ENCODE measurements at places on chromosomes 7 and 10.
A peak's percentile ranks its signal among the peaks of the same experiment; 100 is the strongest.

GRCh38 chr7:33738260-33738935 lies 166.9 kb upstream of the BMPER start:
- no peaks in the 10 kb centered on the region for H3K27me3 ChIP-seq
- DNase-seq: no peak
- no peak overlapping the region for H3K4me3 ChIP-seq
- no peaks in the 10 kb centered on the region for H3K4me1 ChIP-seq
- no peaks in the 10 kb centered on the region for H3K36me3 ChIP-seq

DNA sequence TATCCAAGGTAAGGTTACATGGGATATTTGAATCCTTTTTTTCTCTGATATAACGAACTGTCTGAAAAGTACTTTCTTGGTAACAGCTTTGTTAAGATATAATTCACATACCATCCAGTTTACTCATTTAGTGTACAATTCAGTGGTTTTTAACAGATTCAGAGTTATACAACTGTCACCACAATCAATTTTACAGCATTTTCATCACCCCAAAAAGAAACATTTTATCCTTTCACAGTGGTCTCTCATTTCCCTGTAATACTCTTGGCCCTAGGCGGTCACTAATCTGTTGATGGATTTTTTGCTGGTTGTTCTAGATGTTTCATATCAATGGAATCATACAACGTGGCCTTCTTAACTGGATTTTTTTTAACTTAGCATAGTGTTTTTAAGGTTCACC lies 91.6 kb downstream of the GLCCI1 start:
- H3K4me1 ChIP-seq: no peaks in the 10 kb centered on the region
- no peaks in the 10 kb centered on the region for H3K27me3 ChIP-seq
- H3K36me3 ChIP-seq: no peaks in the 10 kb centered on the region

- H3K36me3 ChIP-seq: no peaks in the 10 kb centered on the region
- 0 out of 2 replicates have a peak, but pooled peaks cover 4% of the 10 kb centered on the region for H3K27me3 ChIP-seq
- no peaks in the 10 kb centered on the region for H3K4me1 ChIP-seq
- no peak overlapping the region for H3K4me3 ChIP-seq
These were observed 212.1 kb upstream of the PPP1R3A start for GRCh38 chr7:114130866-114131265.

DNA sequence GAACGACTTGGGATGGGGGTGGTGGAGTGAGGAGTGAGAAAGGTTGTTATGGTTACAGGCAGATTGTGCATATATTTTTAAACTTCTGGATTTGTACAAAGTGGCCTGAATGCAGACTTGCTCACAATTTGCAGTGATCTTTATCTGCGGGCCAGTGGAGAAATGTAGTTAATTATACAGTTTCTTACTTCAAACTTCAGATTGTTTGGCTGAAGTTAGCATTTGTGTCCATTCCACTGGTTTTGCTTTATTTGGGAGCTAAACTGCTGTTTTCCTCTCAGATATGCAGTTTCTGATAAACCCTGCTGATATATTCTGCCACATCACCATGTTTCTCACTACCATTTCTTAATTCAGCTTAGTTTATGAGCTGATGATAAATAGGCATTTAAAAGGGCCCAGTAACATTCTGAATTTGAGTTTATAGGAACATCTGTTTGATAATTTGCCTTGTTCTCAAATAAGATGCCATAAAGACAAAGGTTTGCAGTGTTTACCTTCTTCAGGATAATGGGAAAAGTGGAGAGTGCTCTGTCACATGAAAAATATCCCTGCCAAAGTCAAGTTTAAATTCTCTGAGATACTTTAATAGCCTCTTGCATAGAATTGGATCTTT lies 170.1 kb downstream of the ST7 start:
- no peak for DNase-seq
- H3K4me3 ChIP-seq: no peak overlapping the region
- H3K36me3 ChIP-seq: no peaks in the 10 kb centered on the region
- H3K27me3 ChIP-seq: no peaks in the 10 kb centered on the region

DNA sequence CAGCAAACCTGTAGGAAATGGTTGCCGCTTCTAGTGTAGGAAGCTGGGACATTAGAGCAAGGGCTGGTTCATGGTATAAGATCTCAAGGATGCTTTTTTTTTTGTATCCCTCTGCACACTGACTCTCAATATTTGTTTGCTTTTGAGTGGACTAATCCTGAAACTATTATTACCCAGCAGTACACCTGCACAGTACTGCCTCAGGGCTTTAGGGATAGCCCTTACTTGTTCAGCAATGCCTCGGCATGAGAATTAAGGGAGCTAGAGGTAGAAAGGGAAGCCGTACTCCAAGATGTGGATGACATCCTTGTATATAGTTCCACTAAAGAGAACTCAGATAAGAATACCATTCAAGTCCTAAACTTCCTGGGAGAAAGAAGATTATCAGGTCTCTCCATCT lies 70.5 kb downstream of the COPG2 start:
- H3K27me3 ChIP-seq: no peaks in the 10 kb centered on the region
- DNase-seq: no peak
- no peaks in the 10 kb centered on the region for H3K36me3 ChIP-seq
- H3K4me3 ChIP-seq: no peak overlapping the region
- no peak overlapping the region for H3K27ac ChIP-seq
- H3K4me1 ChIP-seq: no peaks in the 10 kb centered on the region

GRCh38 chr10:80856186-80856585 lies 318.5 kb downstream of the SH2D4B start:
- no peak for DNase-seq
- H3K36me3 ChIP-seq: no peaks in the 10 kb centered on the region
- no peaks in the 10 kb centered on the region for H3K27me3 ChIP-seq
- H3K4me3 ChIP-seq: no peak overlapping the region
- H3K4me1 ChIP-seq: no peaks in the 10 kb centered on the region

DNA sequence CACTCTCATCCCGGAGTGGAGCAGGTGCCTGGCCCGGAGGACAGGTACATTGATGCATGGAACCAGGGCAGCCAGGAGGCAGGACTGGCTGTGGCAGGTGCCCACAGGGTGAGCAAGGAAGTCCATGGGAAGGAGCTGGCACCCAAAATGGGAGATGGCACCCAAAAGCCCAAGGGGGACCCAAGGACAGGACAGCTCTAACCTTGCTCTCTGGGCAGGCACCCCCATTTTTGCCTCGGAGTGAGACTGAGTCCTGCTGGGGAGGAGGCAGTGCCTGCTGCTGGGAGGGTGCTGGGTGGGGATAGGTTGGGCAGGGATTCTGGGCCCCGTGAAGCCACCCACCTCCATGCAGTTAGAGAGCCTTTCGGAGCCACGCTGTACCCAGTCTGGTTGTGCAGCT lies 234.5 kb downstream of the TCERG1L start:
- H3K4me3 ChIP-seq: no peak overlapping the region
- H3K4me1 ChIP-seq: no peaks in the 10 kb centered on the region
- no peaks in the 10 kb centered on the region for H3K36me3 ChIP-seq
- no peak overlapping the region for H3K27ac ChIP-seq
- no peak for DNase-seq

- no peak overlapping the region for H3K4me3 ChIP-seq
- DNase-seq: peak; percentile 54
- H3K36me3 ChIP-seq: no peaks in the 10 kb centered on the region
- no peak overlapping the region for H3K27ac ChIP-seq
- H3K4me1 ChIP-seq: no peaks in the 10 kb centered on the region
These were observed 145.3 kb upstream of the PRSS1 start for GRCh38 chr7:142603870-142604448.

DNA sequence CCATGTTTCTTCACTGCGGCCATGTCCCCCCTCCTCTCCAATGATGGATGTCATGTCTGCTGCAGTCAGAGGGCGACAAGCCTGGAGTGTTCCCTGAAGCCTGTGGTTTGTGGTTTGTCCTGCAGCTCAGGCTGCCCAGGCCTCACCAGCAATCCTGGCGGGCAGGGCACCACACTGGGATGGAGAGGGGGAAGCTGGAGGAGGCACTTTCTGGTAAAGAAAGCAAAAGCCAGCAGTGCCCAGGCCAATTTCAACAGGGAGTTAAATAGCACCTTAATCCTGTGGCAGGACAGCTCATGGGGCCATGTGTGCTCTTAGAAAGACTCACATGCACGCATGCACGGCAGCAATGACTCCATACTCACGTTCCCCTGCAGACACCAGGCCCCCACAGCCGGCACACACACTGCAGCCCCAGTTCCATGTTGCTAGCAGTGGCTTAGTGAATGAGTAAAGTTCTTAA lies 158.3 kb downstream of the EGFR start:
- no peaks in the 10 kb centered on the region for H3K27me3 ChIP-seq
- no peak overlapping the region for H3K4me3 ChIP-seq
- no peak overlapping the region for H3K27ac ChIP-seq
- peaks cover 25% of the 10 kb centered on the region for H3K4me1 ChIP-seq
- no peak for DNase-seq

DNA sequence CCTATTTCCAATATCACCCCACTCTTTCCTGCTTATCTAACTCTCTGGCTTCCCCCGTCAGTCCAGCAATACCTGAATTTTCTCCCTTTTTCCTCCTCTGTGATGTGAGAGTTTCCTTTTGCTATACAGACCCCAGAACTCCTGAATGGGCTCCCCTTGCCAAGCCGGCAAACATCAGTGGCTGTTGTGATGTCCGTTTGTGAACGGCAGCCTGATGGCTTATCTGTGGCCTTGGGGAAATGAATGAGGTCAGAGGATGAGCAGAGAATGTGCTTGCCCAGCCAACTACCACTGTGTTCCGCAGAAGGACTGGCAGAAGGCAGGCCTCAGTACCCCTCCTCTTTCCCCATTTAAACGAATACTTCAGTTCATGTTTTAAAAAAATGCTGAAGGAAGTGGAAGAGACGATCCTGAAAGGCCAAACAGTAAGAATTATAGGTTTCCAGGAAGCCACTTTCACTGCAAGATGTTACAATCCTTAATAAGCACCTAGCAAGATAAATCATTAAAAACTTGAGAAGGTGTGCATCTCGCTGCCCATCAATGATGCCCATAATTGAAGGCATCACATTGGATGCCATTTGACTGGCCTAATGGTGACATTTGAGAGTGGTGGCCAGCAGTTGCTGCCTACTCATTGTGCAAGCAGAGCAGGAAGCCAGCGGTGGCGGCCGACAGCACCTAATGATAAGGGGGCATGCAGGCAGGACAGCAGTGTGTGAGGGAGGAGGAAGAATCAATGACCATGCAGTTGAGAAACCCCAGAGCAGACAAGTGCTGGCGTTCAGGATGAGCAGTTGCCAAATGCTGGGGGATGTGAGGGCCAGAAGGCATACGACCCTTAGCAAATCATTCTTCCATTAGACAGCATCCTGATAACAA lies 31.5 kb downstream of the SLC18A2 start:
- no peak overlapping the region for H3K27ac ChIP-seq
- no peaks in the 10 kb centered on the region for H3K27me3 ChIP-seq
- peaks cover 3% of the 10 kb centered on the region for H3K4me1 ChIP-seq
- no peak for DNase-seq
- no peak overlapping the region for H3K4me3 ChIP-seq
- H3K36me3 ChIP-seq: no peaks in the 10 kb centered on the region

DNA sequence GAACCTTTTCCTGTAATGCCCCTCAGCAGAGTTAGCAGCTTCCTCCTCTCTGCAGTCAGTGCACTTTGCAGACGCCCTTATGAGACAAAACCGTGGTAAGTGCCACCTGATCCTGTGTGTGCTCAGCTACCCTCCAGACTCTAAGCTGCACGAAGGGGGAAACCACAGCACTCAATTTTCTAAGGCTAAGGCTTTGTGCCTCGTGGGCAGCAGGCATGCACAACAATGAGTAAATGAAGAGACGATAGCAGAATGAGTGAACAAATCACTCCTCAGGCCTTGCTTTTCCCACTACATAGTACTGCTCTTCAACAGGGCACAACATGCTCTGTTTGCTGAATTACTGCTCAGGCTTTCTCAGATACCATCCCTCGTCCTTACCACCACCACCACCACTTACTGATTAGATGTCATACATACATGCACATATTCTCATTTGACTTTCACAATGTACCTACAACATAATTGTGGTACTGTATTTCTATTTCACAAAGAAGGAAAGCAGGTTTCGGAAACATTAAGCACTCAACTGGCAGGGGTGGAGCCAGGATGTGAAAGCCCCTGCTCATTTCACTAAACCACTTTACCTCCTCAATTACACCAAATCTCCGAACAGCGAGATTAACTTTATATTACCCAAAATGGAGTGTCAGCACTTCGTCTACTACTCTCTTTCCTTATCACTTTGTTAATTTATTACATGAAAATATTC lies 85.4 kb downstream of the ICA1 start:
- H3K27me3 ChIP-seq: no peaks in the 10 kb centered on the region
- H3K4me3 ChIP-seq: no peak overlapping the region
- H3K36me3 ChIP-seq: no peaks in the 10 kb centered on the region
- no peaks in the 10 kb centered on the region for H3K4me1 ChIP-seq
- no peak for DNase-seq
- no peak overlapping the region for H3K27ac ChIP-seq

DNA sequence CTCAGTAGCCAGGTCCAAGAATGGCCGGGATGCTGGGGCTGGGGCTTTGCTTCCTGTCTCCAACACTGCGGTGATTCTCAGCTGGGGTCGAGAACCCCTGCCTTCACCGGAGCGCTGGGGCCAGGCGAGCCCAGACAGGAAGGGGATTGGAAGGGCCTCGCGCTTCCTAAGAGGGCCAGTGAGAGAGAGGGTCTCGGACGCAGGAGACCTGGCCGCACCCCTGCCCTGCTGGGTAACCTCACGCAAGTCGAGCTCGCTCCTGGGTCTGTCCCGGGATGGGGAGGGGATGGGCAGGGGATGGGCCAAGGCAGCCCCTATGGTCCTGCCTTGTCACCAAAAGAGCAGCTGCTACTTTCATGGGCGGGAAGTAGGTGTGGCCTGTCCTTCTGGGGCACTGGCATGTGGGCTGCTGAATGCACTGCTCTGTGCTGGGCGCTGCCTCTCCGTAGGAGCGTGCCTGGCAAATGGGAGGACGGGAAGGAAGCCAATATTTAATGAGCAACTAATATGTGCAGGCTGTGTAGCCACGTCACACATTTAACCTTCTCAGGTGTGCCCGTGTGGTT lies 20.0 kb downstream of the KCNK18 start:
- DNase-seq: no peak
- peaks cover 10% of the 10 kb centered on the region for H3K4me1 ChIP-seq
- peaks cover 11% of the 10 kb centered on the region for H3K27me3 ChIP-seq
- H3K27ac ChIP-seq: no peak overlapping the region
- no peaks in the 10 kb centered on the region for H3K36me3 ChIP-seq
- no peak overlapping the region for H3K4me3 ChIP-seq

DNA sequence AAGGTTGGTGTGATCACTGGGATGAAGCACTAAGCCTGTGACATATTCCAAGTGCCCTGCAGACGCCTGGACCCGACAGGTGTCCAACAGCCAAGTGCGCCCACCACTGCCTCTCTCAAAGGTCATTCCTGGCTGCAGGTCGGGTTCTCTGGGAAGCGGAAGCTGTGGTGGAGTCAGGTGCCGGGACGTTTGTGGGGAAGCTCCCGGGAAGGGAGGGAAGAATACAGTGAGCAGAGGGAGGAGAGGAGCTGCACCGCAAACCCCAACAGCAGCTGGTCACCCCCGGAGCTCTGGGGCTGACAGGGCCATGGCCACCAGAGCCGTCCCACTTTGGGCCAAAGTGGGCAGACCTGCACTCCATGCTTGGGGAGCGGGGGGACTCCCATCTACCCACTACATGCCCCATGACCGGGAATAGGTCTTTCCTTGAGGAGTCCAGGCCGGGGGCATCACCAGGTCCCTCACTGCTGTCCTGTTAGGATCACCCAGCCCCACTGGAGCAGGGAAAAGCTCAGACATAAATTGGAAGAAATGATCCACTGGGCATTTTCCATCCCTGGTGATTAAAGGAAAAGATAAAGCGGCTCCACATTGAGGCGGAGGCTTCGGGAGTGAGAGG lies 84.5 kb upstream of the PPP2R2D start:
- peak; percentile 35 for DNase-seq
- no peaks in the 10 kb centered on the region for H3K4me1 ChIP-seq
- H3K27me3 ChIP-seq: no peaks in the 10 kb centered on the region
- no peaks in the 10 kb centered on the region for H3K36me3 ChIP-seq
- H3K4me3 ChIP-seq: no peak overlapping the region
- no peak overlapping the region for H3K27ac ChIP-seq

Data from SJSA1 (cell line).